Activated CD4-positive, CD25-positive, alpha-beta regulatory T cell (primary cell): ENCODE measurements at places on chromosomes 1 and 21.
A peak's percentile ranks its signal among the peaks of the same experiment; 100 is the strongest.

DNA sequence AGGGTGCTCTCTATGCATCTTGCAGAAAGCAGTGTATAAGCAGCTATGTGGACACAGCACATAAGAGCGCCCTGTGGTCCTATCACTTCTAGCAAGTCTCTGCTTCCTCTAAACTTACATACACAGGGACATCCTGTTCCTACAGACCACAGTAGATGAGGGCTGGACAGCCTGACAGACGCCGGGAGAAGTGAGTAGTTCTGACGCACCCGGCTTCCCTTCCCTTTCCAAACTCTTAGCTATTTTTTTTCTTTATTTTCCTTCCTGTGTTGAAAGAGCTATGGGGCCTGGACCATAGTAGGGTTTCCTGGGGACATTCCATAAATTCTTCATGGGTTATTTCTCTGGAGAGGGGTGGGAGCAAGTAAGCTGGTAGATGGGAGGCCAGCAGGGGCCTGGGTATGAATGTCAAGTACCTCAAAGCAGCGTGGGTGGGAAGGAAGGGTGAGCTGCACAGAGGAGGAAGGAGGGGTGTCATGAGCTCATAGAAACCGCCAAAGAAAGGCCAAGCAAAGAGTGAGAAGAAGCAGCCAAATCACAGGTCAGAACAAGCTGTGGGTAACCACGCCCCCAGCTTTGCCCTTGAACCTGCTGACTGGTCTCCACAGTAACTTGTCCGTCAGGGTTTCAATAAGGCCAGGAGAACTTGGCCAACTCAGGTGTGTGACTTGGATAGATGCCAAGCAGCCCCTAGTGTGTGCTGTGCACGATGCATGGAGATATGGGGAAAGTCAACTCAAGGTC lies 36.6 kb downstream of the PLXNA2 start:
- no peak for DNase-seq

DNA sequence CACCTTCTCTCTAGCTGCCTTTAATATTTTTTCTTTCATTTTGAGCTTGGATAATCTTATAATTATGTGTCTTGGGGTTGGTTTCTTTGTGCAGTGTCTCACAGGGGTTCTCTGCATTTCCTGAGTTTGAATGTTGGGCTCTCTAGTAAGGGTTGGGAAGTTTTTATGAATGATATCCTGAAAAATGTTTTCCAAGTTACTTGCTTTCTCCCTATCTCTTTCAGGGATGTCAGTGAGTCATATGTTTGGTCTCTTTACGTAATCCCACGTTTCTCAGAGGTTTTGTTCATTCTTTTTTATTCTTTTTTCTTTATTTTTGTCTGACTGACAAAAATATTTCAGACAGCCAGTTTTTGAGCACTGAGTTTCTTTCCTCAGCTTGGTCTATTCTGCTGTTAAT lies 55.4 kb upstream of the CCDC190 start:
- no peak for DNase-seq

- DNase-seq: no peak
Observed at GRCh38 chr1:104807590-104807989, 1057.9 kb downstream of the AMY1C start.

DNA sequence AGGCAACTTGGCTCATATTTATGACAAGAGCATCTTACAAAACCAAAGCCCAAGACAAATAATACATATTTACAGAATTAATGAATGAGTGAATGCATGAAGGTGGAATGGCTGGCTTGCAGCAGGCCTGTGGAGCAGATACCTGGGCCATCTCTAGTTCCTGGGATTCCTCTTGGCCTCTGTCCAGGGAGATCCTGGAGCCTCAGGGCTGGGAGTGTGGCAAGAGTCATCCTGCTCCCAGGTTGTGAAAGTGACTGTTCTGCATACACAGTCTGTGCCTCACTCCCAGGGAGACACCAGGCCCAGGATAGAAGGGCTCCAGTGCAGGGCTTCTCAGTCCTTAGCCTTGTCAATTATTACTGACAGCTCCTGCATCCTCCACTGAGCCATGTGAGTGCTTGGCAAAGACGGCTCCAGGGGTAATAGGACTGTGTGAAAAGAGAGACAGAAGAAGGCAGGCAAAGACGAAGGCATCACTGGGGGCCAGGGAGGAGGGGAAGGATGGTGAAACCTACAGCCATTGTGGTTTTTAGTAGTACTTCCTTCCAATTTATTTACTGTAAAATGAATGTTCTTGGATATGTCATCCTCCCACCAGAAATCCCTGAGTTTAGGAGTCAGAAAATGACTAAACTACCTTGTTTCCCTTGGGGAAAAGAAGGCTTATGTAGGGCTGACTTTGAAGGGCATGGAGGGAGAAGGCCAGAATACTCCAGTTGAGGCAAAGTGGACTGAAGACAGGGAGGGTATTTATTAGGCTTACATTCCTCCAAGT lies 14.3 kb upstream of the KPRP start:
- no peak for DNase-seq

- DNase-seq: no peak
Observed at GRCh38 chr1:211876851-211877590, 46.5 kb upstream of the LPGAT1 start.

GRCh38 chr1:29709704-29710280 lies 473.5 kb downstream of the PTPRU start:
- no peak for DNase-seq

DNA sequence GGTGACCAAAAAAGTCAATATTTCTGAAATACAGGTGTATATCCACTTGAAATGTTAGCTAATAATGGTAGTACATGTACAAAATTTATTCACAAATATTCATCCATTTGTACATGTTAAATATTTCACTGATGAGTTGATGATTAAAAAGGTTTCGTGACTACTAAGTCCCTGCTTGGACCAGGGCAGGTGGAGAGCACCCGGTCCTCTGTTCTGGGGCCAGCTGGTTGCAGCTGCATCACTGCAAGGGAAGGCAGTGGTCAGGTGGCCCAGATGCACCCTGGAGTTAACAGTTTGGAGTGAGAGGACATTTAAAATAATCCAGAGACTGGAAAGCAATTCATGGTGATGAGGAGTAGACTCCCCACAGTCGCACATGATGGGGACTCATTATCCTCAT lies 141.2 kb downstream of the ZBTB18 start:
- DNase-seq: no peak

GRCh38 chr21:33481314-33481943 lies 1.7 kb upstream of the TMEM50B start:
- no peak for DNase-seq

- DNase-seq: no peak
Observed at GRCh38 chr1:248757784-248758195, 2.2 kb upstream of the LYPD8 start.

DNA sequence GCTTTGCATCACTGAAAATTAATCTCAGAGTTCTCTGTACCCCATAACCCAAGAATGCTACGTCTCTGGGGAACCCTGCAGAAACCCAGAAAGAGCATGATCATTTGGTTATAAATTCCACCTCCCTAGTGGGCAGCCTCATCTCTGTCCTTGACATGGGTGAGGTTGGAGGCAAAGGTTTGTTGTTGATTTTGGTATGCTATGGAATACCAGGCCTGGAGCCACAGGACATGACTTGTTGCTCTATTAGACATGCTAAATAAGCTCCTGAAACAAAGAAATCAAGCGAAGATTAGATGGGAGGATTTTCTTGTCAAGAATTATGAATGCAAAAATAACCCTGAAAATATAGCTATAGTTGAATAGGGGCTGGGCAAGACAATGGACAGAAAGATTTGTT lies 197.4 kb upstream of the CAMK1G start:
- DNase-seq: no peak

DNA sequence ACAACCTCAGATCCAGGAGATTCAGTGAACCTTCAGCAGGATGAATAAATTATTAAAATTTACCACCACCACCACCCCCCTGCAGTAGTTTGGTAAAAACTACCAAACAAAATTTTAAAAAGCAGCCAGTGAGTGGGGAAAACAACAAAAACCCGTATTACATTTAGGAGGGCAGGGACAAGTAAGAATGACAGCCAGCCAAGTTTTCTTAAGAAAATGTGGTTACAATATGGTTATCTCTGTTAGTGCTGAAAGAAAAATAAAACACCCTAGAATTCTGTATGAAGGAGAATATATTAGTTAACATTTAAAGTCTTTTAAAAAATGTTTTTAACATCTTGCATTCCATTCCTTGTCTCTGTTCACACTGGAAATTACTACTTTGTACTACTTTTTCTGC lies 14.7 kb downstream of the CD46 start:
- no peak for DNase-seq

GRCh38 chr1:177897998-177898654 lies 71.7 kb downstream of the SEC16B start:
- no peak for DNase-seq

DNA sequence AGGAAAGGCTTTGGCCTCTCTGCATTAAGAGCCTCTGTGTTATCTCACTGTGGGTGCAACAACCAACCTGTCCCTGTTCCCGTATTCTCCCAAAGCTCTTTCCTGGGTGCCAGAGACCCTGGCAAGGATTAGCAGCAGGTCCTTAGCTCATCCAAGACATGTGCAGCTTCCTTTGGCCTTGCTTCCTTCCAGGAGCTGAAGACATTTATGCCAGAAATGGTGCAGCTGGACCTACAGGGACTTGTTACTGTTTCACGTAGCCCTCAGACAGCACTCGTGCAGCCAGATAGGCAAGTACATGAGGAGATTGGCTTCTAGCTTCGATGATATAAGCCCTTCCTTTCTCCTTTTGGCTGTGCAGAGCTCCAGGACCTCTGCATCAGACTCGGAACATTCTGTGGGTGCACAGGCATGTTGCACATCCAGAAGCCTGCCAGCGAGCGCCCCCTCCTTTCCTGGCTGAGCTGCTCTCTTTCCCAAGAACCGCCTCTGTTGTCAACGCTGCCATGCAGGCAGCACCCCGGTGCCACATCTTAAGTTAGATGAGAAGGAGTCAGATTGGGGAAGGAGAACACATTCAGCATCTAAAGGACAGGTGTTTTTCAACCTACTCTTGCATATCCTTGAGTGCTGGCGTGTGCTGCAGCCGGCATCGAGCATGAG lies 284.5 kb upstream of the PLXNA2 start:
- DNase-seq: no peak

GRCh38 chr1:88421997-88422396 lies 262.1 kb upstream of the PKN2 start:
- DNase-seq: no peak

DNA sequence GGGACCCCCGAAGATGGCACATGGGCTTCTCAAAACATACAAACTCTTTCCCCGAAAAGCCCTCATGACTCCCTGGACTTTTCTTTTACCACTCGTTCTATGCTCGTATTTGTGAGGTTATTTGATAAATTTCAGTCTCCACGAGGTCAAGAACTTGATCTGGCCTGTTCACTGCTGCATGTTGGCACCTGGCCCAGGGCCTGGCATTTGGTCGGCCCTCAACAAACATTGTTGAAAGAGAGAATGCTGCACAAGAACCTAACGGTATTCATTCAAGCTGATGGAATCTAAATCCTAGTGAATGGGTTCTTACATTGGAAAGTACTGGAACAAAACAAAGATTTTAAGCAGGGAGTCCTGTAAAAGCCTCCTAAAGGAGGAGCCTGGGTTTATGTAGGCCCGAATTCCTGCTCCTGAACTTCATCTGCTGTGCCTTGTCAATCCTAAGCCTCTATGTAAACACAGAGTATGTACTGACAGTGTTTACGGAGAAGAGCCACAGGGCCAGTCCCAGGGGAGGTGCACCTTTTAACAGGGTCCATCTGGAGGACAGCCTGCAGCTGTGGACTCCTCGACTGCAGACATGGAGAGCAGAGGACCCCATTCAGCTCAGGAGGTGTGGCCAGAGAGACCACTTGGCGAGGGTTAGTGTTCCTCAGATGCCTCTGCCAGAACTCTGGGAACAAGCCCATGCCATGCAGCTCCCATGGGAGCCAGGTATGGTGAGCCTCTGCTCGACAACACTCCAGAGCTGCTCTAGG lies 46.9 kb downstream of the L1TD1 start:
- no peak for DNase-seq

DNA sequence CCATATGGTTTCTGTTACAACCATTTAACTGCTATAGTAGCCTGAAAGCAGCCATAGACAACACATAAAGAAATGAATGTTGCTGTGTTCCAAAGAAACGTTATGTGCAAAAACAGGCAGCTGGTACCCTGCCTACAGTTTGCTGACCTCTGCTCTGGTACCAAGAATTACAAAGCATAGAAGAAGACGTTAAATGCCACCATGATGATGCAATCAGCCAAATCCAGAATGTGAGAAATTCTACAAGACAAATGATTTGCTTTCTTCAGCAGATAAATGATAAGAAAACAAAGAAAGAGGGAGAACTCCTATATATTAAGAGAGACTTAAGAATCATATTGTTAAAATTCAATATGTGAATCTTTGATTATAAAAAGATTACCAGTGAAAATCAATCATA lies 97.8 kb upstream of the PDE4B start:
- DNase-seq: no peak

DNA sequence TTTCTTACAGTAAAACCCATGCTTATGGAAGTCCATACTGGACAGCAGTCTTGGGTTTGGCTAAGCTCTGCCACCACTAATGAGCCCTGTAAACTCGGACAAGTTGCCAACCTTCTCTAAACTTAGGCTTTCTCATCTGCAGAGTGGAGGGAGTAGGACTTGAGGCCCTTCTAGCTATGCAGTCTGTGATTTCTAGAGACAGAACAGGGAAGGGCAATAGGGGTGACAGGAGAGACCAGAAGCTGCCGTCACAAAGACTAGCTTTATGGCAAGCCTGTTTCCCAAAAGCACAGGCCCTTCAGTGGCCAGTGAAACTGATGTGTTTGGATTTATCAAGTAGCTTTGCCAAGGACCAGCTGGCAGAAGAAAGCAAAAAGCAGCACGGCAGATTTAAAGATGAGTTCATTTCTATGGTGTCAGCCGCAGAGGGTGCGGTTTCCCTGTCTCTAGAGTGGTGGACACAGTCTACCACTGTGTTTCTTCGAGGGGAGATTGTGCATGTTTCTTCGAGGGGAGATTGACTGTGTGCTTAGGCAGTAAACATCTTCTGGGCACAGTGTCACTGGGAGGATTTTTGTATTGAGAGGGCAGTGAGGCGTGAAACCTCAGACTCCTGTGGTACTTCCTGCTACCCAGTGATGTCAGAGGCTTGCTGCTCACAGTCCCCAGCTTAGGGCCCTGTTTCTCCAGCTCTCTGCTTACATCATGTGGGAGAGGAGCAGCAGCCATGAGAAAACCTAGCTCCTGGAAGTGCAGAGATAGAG lies 119.0 kb downstream of the ROR1 start:
- DNase-seq: no peak

- peak; percentile 45 for DNase-seq
Observed at GRCh38 chr1:201982623-201983379, at the start of gene RNPEP. Gene RNPEP, plus strand, starts transcription at chr1:201982648. Its CDS starts 19 bp downstream, at chr1:201982667.

DNA sequence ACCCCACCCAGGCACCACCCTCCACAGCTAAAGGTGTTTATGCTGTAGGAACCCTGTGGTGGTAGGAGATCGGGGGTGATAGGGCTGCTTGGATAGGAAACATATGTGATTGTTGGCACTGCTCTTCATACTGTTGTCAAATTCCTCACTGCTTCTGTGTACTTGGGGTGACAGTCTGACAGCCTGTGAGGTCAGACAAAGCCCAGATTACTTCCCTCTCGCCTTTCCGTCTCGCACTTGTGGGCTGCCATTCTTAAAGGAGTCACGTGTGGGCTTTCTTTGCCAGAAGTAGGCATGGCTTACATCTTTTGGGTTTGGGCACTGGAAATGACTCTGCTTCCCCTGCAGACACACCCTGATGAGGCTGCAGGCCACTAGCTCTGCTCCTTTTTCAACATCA lies 363.8 kb downstream of the DISC1 start:
- DNase-seq: no peak

- no peak for DNase-seq
Observed at GRCh38 chr1:223712194-223712849, at the start of gene CAPN2. Gene CAPN2, plus strand, starts transcription at chr1:223712539. Its CDS starts 102 bp downstream, at chr1:223712641.
